ENCODE measurements at places on chromosomes 11 and 22.

GRCh38 chr11:8839957-8840945 is 70.7 kb upstream of the AKIP1 start:
- DNase-seq, result no peak

DNA sequence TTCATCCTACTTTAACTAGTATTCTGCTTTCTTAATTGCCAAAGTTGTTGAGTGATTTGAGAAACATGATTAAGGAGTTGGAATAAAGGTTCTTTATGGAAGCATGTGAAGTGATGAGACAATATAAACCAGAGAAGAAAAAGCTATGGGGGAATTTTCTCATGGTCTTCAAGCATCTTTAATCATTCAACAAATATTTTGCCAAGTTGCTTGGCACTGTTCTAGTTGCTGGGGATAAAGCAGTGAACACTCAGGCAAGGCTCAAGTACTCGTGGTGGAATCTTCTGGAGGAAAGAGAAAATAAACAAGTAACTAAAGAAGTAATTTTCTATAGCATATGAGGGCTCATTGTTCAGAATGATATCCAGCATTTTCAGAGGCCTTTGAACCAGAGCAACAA is 9.2 kb upstream of the PIWIL4 start:
- DNase-seq, result no peak

- DNase-seq, result no peak
Observed at GRCh38 chr22:45846952-45847351, 130.0 kb downstream of the WNT7B start.

- DNase-seq, result no peak
Observed at GRCh38 chr11:44972746-44973435, 22.2 kb upstream of the TP53I11 start.

DNA sequence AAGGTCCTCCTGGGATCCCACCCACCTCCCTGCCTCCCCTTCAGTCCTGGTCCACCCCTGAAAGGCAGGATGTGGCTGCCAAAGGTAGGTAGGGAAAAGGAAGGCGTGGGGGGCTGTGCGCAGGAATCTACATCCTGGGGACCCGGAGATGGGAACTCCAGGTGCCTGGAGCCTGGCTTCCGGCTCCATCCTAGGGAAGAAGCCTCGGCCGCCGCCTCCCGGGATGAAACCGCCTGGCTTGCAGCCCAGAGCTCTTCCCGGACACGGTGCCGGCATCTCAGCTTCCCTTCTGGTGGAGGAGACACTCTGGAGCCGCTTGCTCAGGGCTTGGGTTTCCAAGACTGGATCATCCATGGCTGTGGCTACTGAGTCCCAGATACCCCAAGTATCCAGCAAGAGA is 33.3 kb upstream of the PDGFB start:
- no peak for DNase-seq

DNA sequence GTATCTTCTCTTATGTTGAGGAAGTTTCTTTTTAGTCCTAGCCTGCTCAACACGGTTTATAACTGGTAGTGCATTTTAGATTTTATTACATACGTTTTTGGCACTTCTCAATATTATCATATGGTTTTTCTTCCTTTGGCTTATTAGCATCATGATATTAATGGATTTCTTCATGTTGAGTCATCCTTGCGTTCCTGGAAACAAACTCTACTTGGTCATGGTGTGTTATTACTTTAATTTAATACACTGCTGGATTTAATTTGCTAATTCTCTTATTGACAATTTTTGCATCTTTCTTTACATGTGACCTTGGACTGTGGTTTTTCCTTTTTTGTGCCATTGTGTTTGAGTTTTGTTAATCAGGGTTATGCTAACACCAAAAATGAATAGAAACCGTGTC is 20.5 kb downstream of the IGF2 start:
- DNase-seq, result no peak

DNA sequence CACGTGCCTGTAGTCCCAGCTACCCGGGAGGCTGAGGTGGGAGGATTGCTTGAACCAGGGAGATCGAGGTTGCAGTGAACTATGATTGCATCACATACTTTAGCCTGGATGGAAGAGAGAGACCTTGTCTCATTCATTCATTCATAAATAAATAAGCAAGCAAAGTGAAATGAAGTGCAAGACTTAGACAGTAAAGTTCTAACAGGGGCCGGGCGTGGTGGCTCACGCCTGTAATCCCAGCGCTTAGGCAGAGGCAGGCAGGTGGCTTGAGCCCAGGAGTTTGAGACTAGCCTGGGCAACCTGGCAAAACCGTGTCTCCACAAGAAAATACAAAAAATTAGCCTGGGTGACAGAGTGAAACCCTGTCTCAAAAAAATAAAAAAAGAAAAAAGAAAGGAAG is 1.6 kb upstream of the ZNF280A start:
- no peak for DNase-seq

DNA sequence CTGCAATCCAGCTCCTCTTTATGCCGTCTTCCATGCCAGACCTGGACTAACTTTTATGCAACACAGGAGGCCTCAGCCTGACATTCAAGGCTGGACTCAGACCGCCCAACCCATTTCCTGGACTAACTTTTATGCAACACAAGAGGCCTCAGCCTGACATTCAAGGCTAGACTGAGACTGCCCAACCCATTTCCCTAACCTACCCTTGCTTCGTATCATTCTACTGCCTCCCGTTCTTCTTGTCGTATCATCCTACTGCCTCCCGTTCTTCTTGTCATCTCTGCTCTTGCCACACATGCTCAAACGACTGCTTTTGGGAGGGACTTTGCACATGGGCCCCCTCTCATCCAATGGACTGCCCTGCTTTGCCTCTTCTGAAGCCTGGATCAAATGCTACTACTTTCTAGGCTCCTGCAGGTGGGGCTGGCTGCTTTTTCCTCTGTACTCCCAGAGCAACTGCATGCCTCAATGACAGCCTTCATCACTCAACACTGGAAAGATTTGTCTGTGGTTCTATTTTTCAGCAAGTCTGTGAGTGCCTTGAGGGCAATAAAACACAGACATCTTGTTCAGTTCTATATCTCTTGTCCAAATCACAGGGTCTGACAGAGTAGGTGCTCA is 7.8 kb downstream of the TBC1D10A start:
- no peak for DNase-seq

- no peak for DNase-seq
Observed at GRCh38 chr11:134118006-134118405, 49.1 kb downstream of the JAM3 start.

DNA sequence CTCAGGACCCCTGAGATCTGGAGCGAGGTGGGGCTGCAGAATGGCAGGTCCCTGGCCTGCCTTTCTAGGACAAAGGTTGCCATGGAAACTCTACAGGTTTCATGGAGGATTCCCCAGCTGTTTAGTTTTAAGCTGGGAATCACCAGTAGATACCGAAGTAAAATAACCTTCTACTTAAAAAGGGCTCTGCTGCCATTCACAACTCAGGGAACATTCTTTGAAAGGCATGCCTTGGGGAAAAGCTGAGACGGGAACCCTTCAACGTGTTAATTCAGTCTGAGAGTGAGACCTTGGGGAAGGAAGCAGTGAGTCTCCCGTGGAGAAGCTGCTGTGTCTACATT is 493.3 kb downstream of the BRD1 start:
- no peak for DNase-seq

- no peak for DNase-seq
Observed at GRCh38 chr22:46522797-46523196, 14.6 kb downstream of the CELSR1 start.

DNA sequence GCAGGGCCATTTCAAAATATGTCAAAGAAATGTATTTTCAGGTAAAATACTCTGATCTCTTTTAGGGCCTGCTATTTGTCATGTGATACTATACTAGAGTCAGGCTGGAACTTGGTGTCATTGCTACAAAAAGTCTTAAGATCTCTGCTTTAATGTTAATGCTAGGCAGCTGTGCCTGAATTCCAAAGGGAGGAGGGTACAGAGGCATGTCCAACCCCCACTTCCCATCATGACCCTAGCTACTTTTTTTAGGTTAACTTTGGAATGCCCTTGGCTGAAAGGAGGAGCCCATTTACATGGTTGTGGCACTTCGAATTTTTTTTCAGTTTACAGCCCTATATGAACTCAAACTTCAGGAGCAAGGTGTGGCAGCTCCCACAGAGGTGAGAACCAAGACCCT is 58.1 kb downstream of the OSBP2 start:
- DNase-seq, result no peak

- DNase-seq, result no peak
Observed at GRCh38 chr11:100593291-100593690, 93.8 kb upstream of the ARHGAP42 start.

DNA sequence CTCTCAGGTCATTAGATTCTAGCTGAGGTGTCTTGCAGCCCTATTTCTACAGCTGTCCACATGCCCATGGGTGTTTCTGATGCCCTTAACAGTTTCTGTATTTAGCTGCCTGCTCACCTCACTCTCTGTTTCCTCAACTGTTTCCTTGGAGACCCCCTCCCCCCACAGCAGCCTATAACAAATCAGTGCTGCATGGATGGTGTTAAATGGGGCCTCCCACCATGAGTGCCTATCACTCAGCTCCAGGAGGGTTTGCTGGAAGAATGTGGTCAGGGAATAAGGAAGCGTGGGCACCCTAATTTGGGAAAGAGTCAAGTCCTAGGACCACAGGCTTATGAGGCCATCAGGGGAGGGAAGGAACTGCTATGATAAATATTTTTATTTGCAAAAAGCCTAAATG is 8.6 kb downstream of the KLHL35 start:
- no peak for DNase-seq

DNA sequence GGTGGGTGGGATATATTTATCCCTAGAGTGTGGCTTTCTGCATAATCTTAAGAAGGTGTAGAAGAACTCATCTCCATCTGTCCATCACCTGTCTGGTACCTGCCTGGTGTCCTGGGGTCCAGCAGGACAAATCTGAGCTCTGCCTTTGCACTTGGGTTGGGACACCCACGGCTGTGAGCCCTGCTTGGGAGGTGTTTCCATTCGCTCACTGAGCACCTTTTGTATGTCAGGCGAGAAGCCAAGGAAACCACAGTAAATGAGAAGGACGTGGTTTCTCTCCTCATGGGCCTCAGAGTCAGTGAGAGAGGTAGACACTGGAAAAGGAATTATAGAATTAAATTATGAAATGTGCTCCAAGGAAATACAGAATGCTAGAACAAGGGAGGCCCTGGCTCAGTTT is 555.9 kb downstream of the MIAT start:
- DNase-seq, result no peak

GRCh38 chr22:19738664-19739447 is 15.5 kb downstream of the GP1BB start:
- no peak for DNase-seq

DNA sequence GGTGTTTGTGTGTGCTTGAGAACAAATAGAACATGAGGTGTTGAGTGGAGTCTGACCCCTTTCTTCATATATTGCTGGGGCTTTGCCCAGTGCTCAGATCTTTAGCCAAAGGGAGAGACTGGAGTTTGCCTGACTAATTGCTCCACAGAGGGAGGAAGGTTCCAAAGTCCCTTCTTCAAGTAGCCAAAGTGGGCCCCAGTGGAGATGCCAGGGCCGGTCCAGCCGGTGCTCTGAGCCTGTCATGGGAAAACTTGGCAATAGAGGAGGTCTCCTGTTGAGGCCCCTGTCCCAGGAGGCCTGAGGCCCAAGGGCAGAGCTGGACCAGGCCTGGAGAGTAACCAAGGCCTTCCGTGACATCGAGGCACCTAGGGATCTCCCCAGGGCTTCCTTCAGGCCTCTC is 112.3 kb downstream of the DSCAML1 start:
- no peak for DNase-seq
